MCF 10A (cell line): ENCODE measurements at places on chromosomes 3 and 15.

DNA sequence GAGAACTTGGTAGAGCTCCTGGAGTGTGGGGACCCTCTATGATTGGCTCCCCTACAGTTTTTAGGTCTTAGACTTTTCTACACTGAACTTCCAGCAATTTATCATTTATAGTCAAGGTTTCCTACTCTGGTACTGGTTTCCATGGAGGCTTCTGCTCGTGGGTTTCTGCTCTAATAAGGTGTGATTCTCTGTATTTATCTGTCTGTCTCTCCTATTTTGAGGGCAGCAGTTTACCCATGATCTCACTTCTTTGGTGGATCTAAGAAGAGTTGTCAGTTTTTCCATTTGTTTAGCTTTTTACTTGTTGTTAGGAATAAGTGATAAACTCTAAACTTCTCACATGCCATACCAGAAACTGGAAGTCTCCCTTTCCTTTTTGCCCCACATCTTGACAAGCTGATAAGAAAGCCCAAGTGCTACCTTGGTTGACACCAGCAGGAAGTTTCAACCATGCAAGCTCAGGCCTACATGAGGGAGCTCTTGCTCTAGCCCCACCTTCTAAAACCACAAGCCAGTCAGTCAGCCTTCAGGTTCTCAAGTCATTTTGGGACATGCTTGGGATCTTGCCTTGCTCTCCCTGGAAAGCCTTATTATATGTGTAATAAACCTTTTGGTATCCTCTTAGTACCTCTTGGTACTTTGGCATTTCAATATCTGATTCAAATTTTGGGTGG is 10.0 kb downstream of the TIMMDC1 start:
- DNase-seq, result no peak

DNA sequence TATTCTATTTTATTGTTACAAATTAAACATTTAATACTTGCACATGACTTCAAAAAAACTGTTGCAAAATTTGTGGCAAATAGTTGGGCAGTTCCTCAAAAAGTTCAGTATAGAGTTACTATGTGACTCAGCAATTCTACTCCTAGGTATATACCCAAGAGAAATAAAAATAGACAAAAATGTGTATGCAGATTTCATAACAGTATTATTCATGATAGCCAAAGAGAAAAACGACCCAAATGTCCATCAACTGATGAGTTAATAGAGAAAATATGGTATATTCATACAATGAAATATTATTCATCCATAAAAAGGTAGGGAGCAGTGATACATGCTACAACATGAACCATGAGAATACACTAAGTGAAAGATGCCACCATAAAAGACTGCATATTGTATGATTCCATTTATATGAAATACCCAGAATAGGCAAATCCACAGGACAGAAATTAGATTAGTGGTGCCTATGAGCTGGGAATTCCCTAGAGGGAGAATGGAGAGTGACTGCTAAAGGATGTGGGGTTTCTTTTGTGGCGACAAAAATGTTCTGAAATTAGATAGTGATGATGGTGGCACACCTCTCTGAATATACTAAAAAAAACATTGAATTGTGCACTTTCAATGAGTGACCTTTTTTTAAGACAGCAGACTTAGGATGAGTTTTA is 31.6 kb upstream of the CLASP2 start:
- DNase-seq, result peak; percentile 63

- DNase-seq, result no peak
Observed at GRCh38 chr3:179473565-179473964, 22.3 kb upstream of the GNB4 start.

DNA sequence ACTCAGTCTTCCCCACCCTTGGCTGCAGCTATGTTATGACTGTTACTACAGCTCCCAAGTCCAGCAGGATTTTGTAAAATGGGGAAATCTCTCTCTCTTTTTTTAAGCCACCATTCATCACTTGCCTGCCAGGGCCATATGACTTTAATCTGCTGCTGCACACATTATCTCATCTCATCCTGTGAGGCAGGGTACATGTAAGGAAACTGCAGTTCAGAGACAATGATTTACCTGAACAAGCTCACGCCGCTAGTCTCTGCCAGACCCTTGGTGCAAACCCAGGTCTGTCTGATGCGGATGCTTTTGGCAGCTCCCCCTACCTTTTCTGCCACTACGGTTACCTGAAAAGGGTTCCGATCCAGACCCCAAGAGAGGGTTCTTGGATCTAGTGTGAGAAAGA is 78.3 kb downstream of the CHRNA7 start:
- no peak for DNase-seq

GRCh38 chr3:1446531-1446930 is 353.7 kb downstream of the CNTN6 start:
- DNase-seq, result no peak

DNA sequence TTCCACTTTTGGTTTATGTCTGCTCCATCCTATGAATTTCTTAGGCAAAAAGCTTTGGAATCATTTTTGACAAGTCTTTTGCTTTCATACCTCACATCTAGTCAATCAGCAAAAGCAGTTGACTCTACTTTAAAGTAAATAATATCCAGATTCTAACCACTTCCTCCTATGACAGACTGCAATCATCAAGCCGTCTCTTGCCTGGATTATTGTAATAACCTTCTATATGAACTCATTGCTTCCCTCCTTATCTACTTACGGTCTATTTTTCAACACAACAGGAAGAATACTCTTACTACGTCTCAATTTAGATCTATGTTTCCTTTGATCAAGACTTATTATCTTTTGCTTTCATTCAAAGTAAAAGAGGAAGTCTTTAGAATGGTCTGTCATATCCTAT is 20.7 kb downstream of the CLDN1 start:
- no peak for DNase-seq

DNA sequence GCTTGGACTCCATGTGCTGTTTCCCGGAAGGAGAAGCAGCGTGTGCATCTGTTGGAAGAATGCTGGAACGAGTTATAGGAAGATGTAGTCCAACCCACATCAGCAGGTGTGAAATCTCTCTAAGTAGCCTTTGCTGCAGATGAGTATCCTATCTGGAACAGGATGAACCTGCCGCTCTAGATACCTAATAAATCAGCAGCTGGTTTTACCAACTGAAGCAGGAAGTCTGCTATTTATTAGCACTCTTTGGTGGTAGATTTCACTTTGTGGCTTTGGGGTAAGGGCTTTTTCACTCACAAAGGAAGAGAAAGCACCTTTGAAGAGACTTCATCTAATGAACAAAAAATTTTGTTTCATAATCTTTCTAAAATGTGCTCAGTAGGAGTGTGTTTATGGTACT is 66.4 kb downstream of the DCUN1D1 start:
- no peak for DNase-seq

GRCh38 chr3:38829404-38829803 is 13.4 kb upstream of the SCN10A start:
- DNase-seq, result peak; percentile 56

- peak; percentile 79 for DNase-seq
Observed at GRCh38 chr3:129121792-129122411, at the start of gene RAB43. Gene RAB43 (minus strand): TSS chr3:129121804. CDS start chr3:129121489, 315 bp downstream.

- DNase-seq, result peak; percentile 7
Observed at GRCh38 chr3:31312400-31312799, 220.3 kb upstream of the STT3B start.

DNA sequence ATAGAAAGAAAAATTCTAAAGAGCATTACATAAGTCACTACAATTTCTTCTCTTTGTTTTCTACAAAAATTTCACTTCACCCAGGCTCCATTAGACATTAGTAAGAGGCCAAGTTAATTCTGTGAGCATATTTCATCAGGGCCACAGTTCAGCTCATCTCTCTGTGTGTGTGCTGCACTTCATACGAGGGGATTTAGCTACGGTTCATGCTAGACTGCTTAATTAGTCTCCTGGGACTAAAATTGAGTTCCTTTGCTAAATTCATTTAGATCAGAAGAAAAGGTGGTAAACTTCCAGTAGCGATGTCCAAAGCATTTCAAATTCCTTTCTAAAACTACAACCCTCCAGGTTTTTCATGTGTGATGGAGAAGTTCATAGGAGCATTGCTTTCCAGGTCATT is 83.1 kb upstream of the SETMAR start:
- DNase-seq, result no peak

GRCh38 chr3:18237251-18238005 is 187.7 kb downstream of the SATB1 start:
- peak; percentile 59 for DNase-seq

DNA sequence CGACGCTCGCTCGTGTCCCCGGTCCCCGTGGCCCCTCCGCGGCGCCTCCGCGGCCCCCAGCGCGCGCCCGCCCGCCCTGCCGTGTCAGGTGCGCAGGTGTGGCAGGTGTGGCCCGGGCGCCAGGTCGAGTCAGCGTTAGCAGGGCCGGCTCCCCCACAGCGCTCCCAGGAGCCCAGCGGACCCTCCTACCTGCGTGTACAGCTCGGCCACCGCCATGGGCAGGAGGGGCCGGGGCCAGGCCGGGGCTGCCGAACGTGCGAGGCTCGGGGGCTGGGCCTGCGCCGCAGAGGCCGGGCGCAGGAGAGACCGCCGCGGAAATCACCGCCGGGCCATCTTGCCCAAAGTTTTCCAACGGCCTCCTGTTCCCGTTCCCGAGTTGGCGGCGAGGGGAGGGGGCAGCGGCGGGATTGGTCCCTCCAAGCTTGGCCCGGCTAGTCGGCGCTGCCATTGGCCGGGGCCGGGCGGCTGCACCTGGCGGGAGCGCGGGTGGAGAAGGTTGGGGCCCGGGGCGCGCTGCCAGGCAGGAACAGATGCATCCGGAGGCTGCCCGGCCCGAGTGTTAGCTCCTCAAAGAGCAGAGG is at the start of gene MYO5C:
MYO5C (minus strand) TSS at position 384 of the 581 bp plus-strand sequence; CDS start at position 216, 168 bp downstream.
- DNase-seq, result peak; percentile 91

GRCh38 chr15:63469190-63469589 is 35.2 kb upstream of the USP3 start:
- DNase-seq, result no peak
